ENCODE measurements at places on chromosomes 5 and 9.

- DNase-seq: no peak
Observed at GRCh38 chr5:103428923-103429322, 133.7 kb downstream of the NUDT12 start.

DNA sequence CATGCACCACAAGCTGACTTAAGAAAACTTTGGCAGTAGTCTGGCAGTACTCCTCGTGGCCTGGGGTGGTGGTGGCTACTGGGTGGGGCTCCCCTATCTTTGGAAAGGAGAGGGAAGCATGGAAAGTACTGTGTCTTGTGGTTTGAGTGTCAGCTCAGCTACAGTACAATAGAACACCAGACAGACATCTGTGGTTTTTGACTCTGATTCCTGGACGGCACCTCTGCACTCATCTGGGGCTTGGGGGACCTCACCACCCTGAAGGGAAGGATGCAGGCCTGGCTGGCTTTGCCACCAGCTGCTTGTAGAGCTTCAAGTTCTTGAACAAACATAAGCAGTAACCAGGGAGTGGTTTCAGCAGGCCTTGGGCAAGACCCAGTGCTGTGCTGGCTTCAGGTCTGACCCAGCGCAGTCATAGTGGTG, 40.6 kb downstream of the TNFSF8 start:
- peak; percentile 45 for DNase-seq

DNA sequence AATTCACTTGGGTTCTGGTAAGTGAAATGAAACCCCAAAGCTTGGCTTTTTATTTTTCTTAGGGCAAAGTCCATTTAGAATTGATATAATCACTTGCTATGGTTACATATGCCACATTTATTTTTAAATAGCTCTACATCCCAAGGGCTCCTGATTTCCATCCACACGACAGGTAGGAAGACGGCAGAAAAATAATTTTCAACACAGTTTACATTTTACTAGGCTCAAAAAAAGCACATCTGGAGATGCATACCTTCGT, 95.0 kb upstream of the EFNA5 start:
- DNase-seq: no peak

GRCh38 chr9:130186051-130186450, 13.8 kb downstream of the NCS1 start:
- no peak for DNase-seq

DNA sequence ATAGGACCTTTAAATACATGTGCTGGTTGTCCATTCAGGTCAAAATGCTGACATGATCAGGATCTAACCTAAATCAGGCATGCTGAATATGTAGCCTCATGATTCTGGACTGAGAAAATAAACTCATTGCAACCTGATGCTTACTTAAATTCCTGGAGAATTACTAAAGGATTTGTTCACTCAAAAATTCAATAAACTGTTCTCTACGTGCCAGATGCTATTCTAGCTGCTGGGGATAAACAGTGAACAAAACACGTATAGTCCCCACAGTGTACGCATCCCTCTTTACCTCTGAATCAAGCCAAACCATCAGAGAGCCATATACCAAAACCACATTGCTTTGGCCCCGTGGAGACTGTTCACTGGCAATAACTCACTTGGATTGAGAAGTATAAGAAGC, 6.1 kb downstream of the SCAI start:
- no peak for DNase-seq

GRCh38 chr5:28961816-28962215, 1923.4 kb upstream of the CDH9 start:
- DNase-seq: no peak

GRCh38 chr5:96159043-96159442, 197.4 kb upstream of the ELL2 start:
- no peak for DNase-seq

- DNase-seq: no peak
Observed at GRCh38 chr5:44365345-44365744, 23.9 kb downstream of the FGF10 start.

DNA sequence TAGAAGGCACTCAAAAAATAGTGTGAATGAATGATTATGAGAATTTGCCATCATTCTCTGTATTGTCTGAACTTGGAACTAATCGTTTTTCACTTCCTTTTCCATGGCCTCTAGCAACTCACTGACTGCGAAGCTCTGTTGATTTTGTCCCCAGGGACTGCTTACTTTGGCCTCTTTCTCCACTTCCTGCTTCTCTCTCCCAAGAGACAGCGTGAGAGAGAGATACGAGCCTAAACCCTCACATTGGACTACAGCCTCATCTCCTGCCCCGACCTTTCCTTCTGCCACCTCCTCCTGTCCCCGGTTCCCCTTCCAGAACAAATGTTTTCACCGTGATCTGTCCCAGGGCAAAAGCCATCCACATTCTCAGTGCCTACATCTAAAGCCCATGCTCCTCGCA, 300.8 kb upstream of the PANK3 start:
- no peak for DNase-seq

DNA sequence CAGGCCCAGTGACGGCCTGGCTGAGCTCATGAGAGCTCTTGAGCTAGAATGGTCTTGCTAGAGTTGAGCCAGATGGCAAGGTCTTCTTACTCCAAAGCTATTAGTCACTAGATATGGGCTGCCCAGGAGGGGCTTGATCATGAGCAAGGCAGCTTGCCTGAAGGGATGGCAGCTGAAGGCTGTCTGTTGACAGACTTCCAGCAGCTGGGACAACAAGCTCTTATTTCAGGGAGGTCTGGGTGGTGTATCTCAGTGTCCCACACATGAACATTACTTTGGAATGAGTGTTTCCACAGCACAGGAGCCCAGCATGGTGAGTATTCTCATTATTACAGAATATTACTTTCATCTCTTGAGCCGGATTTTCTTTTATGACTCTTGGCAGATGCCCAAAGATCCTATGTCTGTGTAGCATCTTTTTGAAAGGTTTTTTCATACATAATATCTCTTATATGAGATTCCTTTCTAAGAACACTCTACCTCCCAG, 414.1 kb downstream of the ARHGEF28 start:
- DNase-seq: no peak

- no peak for DNase-seq
Observed at GRCh38 chr5:119344231-119344630, 11.6 kb upstream of the TNFAIP8 start.

DNA sequence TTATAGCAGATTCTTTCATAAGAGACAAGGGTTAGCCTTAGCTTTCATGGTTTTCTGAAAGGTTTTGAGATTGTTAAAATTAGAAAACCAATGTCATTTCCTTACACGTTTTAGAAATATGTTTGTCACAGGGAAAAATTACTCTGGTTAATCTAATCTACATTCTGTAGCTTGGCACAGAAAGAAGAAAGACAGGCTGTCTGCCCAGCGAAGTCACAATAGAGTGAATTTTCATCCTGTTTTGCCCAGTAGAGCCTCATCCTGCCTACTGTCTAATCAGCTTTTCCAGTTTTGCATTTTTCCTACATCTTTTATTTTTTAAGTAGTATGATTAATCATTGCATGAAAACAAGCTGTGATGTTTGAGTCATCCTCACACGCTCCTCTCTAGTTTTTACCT, 688.8 kb downstream of the MTRR start:
- DNase-seq: no peak
